ENCODE measurements at places on chromosomes 5 and 9.
A peak's percentile ranks its signal among the peaks of the same experiment; 100 is the strongest.

DNA sequence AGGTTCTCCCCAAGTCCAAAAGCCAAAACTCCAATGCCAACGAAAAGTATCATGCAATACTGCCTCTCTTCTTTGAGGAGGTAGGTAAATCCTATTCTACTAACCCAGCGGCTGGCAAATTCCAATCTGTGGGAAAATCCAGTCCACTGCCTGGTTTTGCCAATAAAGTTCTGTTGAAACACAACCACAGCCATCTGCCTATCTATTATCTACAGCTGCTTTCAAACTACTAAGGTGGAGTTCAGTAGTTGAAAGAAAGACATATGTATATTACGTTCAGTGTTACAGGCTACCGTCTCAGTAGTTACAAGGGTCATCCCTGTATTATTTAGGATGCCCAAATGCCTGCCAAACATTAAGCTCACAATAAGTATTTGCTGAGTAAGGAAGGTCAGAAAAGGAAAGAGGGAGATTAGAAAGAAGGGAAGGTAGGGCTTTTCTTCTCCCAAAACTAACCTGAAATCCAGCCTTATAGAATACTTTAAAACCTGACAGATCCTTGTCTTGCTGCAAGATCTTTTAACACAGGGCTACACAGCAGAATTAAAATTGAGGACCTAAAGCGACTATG is 16.2 kb downstream of the ARL15 start:
- no peak for DNase-seq

DNA sequence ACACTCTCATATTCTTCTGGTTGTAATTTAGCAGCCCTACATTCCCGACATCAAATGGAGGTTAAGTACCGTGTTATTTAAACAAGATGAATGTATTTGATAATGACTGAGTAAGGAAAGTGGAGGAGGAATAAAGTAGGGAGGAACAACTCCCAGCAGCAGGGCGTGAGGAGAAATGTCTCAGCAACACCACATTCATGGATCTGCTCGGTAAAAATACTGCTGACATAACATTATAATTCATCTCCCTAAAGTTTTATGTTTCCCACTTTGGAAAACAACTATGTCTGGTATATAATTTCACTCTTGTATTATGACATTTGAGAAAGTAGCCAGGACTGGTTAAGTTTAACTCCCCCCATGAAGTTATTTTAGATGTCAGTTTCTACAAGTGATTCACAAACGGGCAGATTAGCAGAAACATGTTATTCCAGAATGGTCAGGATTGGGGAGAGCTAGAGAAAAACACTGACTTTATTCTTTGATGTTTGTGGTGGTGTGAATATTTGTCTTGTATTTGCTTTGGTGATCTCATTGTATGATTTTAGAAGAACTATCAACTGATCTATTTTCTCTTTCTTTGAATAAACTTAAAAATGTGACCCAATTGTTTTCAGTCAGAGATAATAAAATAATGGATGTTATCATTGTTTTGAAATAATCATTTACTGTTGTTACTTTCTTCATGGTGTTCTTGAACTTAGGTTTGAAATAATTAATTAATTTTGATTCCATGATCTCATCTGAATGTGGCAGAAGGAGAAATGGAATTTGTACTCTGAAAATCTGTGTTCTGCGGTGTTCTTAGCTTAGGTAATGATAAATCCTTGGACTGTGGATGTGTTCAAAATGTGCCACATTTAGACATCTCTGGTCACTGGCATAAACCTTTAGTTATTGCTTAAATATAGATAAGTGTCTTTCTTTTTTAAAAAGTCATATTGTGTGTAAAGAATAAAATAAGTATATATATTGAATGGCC is 303.6 kb upstream of the ZNF608 start:
- DNase-seq, result no peak

- DNase-seq, result peak; percentile 47
These were observed 39.0 kb upstream of the TARS1 start for GRCh38 chr5:33401482-33402390.

DNA sequence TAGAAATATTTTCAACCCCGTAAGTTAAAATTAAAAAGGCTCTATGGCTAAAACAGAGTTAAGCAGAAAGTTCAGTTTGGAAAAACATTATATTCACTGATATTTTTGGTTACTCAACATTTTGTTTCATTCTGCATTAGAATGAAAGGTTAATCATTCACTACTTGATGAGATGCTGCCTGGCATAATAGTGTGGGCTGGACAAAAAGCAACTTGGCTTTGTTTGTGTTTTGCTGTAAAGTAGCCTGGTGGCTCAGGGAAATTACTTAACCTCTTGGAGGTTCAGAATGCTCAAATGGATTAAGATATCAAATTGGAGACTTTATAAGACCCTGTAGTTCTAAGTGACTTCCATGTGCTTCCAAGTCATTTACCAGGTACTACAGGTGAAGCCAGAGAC is 367.4 kb upstream of the TRPC7 start:
- DNase-seq, result no peak

GRCh38 chr5:136133222-136133921 is 727 bp downstream of the SMAD5 start:
- peak; percentile 75 for DNase-seq

- no peak for DNase-seq
These were observed 6.2 kb downstream of the TUT7 start for GRCh38 chr9:86347991-86348390.

DNA sequence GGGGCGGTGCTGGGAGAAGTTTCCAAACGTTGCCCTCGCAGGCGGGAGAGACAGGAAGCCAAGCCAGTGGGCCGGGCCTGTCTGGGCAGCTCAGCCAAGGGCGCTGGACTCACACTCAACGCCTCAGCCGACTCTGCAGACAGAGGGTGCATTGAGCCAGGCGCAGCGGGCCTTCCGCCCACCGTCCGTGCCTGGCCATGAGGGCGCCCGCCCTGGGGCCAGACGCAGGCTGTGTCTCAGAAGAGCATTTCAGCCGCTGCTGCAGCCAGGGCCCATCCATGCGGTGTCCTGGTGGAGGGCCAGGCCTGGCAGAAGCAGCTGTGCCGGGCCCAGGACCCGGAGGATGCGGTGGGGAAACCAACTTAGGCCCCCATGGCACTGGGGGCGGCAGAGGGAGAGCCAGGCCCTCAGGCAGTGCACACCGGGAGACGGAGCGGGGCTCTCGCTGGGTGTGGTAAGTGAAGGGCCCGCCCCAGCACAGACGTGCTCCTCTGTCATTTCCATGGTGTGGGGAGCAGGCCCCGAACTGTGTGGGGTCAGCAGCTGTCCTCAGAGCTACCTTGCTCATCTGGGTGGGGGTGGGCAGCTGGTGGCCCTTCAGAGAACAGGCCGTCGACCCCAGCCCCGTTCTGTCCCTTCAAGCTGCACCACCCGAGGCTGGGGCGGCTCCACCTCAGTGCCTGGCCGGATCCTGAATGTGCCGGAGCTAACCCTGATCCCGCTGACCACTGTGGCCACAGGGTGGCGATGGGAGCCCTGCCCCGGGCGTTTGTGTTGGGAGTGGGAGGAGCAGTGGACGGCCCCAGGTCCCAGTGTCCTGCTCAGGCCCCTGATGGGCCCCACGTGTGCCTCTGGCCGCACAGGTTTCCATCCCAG is 18.0 kb downstream of the DNLZ start:
- DNase-seq, result no peak

- no peak for DNase-seq
These were observed 957 bp downstream of the SHB start for GRCh38 chr9:38067859-38068681.

DNA sequence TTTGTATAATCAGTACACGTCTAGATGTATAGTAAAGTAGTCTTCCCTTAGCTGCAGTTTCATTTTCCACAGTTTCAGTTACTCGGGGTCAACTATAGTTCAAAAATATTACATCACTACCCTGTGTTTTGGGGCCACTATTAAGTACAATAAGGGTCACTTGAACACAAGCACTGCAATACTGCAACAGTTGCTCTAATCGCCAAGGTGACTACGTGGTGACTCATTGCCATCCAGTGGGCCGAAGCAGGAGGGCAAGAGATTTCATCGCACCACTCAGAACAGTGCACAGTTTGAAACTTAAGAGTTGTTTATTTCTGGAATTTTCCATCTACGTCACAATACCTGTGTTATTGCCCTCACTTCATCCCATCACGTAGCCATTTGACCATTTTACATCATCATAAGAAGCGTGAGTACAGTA is at the start of gene ARL14EPL:
ARL14EPL (plus strand) TSS at position 379 of the 424 bp plus-strand sequence. CDS start 18,994 bp downstream, outside the sequence.
- DNase-seq, result peak; percentile 96

DNA sequence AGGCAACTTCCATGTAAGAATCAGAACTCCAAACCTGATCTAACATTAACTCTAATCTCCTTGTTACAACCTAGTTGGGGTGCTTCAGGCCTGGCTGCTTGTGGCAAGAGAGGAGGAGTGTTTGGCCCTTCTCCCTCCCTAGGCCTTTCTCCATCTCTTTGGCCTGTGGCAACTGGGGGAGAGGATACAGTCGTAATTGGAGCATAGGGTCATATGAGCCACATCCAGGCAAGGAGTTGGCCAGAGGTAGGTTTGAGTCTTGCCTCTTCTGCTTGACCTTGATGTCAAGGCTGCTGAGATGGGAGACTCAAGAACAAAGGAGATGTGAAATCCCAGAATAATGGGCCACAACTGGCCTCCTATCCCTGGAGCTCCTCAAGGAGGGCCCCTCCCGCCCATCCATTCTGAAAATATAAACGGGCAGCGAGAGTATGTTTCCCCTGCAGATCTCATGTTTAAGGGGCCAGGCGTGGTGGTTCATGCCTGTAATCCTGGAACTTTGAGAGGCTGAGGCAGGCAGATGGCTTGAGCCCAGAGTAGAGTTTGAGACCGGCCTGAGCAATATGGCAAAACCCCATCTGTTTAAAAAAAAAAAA is 59.3 kb upstream of the ANGPTL2 start:
- no peak for DNase-seq

GRCh38 chr9:30504502-30504905 is 1879.9 kb upstream of the ACO1 start:
- DNase-seq, result peak; percentile 7

DNA sequence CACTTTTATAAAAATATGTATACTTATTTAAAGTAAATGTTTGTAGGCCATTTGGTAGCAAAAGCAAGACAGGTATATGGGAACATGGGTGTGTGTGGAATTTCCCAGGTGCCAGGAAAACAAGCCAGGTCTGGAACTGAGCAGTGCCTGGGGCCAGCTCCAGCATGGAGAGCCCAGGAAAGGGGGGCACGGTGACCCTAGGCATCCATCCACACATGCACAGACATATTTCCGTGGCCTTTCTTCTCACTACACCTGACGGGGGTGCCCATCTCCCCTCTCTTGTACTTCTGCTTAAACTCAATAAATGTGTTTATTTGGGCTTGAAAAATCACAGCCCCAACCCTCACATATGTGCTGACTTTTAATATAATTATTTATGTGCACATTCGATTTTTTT is 31.2 kb upstream of the CXCL14 start:
- DNase-seq, result no peak

DNA sequence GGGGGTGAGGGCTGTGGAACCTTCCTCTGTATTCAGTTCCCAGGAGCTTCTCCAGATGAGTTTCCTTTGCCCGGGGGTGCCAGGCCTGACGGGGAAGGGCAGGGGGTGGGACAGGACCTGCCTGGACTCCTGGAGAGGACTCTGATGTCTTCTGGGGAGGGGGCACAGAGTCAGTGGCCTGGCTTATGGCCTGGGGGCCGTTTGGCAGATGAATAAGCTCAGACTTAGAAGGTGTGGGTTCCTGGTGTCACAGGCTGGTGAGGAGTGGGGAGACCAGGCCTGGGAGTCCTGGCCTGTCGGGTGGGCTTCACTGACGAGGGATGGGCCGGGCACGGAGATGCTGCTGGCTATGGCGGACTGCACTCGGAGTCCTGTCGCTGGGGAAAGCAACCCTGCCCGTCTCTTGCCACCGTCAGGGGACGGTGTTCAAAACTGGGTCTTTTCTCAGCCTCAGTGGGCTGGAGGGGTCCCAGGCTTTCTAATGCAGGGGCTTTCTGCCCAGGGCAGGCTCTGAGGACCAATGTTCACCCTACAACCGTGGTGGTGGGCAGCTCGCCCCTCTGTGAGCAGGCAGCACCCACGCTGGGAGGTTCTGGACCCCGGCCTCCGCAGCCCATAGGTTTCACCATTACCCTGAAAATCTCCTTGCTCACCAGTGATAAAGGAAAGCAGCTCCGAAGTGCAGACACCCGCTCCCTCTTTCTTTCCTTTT is 16.2 kb downstream of the COL5A1 start:
- DNase-seq, result no peak

- no peak for DNase-seq
These were observed 27.2 kb downstream of the TMOD1 start for GRCh38 chr9:97528529-97529230.

DNA sequence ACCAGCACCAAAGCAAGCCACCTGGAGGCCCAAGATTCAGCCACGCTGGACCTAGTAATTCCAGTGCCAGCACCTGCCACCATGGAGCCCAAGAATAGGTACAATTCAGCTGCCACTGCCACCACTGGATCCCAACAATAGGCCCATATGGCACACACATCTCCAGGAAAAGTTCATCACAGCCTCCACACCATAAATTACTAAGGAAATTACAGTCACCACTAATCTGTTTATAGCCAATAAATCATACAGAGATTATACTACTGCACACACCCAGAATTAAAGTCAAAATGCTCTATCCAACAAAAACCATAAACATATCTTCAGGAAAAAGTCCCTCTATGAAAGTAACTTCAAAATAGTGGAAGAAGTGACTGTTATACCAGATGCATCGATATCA is 242.8 kb downstream of the SPATA31D1 start:
- DNase-seq, result no peak

GRCh38 chr9:34384368-34385165 is 7.9 kb upstream of the MYORG start:
- no peak for DNase-seq

DNA sequence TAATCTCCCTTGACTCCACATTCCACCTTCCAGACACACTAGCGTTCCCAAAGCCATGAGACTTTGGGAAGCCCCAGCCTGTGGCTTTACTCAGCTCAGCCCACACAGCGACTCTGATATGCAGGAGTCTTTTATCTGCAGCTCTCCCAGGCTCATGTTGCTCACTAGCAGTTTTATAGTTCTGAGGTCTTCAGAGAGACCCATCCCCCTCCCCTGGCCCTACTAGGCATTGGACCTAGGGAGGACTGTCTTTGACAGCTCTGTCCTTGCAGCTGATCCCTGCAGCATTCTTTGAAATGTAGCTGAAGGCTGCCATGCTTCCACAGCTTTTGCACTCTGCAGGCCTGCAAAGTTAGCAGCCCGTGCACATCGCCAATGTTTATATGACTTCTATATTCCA is 19.9 kb upstream of the CYLC2 start:
- DNase-seq, result no peak

DNA sequence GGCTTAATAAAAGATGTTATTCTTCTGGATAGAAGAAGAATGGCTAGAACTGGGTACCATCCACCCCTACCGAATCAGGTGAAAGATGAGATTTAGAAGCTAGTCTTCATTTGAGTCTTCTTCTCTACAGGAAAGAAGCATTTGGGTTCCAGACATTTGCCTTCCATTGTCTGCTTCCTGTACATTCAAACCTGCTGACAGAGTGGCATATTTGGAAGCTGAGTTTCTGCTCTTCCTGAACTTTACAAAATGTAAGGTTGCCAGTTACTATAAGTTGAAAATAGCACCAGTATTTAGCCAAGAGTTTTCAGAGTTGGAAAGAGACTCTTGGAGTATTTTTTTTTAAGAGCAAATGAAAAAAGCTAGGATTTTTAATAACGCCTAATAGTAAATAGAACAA is 525.4 kb upstream of the TLE4 start:
- no peak for DNase-seq

GRCh38 chr5:127400539-127400938 is 109.9 kb downstream of the MEGF10 start:
- no peak for DNase-seq

Measured in iris pigment epithelial cell (primary cell).